ENCODE measurements at places on chromosomes 3 and 15. TPM values are rescaled to one million over a fixed set of nuclear protein-coding genes. Genes with fewer than 3 reads are reported as not detected.

GRCh38 chr15:100592898-100593297, 9.1 kb downstream of the LINS1 start:
- no peak for DNase-seq

DNA sequence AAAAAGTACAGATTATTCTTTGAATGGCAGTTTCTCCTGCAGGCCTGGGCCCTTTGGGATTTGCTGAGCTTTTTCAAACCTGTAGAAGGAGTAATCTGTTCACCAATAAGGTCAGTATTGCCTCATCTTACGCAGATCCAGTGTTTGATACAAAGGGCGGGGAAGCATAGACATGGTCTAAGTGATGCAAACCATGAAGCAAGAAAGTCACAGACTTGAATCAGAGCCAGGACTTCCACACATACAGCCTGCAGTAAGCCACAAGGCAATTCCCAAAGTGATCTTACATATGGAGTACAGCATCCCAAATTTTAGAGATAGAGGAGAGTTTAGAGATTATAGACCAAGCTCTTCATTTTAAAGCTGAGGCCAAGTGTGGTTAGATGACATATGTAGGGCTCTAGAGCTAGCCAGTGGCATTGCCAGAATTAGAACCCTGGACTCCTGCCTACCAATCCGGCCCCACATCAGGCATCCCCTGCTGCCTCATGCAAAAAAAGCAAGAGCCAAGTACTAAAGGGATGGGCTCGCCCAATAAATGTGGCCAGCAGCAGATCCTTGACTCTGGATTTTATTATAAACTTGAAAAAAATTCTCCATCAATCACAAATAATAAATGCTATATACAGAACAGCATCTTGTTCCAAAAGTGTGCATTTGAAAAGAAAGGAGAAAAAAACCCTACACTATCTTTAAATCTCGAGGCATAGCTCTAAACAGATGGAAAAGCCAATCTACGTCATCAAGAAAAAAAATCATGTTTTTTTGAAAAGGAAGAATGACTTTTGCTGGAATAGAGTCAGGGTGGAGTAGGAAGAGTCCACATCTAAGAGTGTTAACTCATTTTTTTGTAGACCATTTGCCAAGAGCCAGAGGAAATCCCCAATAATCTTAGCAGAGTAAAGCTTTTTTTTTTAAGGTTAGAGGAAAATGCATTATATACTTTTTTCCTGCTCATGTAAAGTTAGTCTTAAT, 24.0 kb downstream of the ABI3BP start:
- DNase-seq = no peak

DNA sequence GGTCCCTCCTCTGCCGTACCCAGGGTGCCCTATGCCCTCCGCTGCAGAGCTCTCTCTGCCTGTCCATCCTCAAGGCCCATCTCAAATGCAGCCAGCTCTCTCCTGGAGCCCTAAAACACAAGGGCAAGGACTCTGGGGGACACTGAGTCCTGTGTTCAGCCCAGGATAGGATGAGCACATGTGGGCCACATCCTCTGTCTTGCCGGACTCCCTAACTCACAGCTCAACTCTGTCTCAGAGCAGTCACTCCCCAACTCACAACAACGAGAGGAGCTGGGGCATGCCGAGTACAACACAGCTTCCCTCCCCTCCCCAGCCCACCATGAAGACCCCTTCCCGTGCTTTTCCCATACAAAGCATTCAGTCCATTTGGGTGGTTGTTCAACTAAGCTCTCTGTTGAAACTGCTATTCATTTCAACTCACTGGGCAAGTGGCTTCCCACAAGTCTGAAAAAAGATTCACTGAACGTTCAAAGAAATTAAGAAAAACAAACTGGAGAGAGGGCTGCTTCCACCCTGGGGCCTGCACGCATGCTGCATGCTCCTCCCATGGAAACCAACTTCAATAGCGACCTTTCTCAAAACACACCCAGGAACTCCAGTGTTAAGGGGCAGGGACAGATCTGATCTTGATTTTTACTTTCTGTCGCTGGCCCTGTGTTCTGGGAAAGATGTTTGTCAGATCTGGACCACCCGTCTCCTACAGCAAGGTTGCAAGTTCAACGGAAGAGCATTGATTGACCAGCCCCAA, 124.3 kb upstream of the IGF1R start:
- no peak for DNase-seq

- no peak for DNase-seq
These were observed 105.7 kb downstream of the CPN2 start for GRCh38 chr3:194245474-194245873.

- DNase-seq = peak; percentile 86
These were observed 104.5 kb downstream of the RPLP1 start for GRCh38 chr15:69557020-69557706.

GRCh38 chr15:45796433-45796832, 161.6 kb downstream of the SQOR start:
- DNase-seq = no peak

- DNase-seq = no peak
These were observed 10.7 kb downstream of the MUC13 start for GRCh38 chr3:124923833-124924232.

GRCh38 chr3:187291512-187292132, at the start of gene MASP1:
MASP1 (minus strand) TSS chr3:187291737; CDS start chr3:187291632, 105 bp downstream.
- no peak for DNase-seq

- DNase-seq = no peak
These were observed 138.9 kb downstream of the DUT start for GRCh38 chr15:48470096-48470495.

DNA sequence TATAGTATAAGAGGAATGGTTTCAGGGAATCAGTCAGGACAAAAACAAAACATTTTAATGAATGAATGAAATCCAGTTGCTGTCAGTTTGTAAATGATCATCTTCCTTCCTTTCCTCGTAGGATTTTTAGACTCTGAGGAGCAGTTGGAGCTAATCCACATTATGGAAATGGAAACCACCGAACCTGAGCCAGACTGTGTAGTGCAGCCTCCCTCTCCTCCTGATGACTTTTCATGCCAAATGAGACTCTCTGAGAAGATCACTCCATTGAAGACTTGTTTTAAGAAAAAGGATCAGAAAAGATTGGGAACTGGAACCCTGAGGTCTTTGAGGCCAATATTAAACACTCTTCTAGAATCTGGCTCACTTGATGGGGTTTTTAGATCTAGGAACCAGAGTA, 3.1 kb downstream of the TIPARP start:
- DNase-seq = no peak

DNA sequence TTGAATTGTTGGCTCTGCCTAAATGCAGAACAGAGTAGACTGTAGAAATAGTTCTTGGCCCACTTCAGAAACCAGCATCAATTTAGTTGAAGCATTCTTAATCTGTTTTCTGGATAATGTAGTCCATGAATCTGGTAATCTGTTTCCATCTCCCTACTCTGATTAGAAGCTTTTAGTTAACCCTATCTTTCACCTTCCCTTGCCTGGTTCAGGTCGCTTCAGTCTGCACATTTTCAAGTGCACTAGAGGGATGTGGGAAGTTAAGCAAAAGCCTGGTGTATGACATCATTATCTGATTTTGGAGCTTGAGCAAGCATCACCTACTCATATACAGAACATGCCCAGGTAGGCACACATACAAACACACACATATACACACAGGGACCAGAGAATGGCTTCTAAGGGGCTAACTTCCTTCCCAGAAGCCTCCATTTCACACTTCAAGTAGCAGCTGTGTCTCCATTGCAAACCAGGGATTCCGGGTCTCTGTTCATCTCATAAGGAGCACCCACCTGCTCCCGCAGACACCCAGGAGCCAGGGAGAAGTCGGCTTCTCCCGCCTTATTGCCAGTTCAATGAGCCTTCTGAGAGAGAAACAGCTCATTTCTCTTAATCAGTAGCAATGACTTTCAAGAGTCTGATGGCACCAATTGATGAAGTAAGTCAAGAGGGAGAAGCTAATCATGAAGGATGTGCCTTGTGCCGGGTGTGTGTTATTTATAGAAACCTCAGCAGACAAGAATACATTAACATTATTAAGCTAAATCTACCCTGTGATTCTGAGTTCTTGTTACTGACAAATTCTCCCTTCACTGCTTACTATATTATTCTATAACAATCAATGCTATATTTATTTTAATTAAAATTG, 347.9 kb upstream of the STAC start:
- DNase-seq = peak; percentile 63

- no peak for DNase-seq
These were observed 64.9 kb upstream of the LIMD1 start for GRCh38 chr3:45529697-45530096.

DNA sequence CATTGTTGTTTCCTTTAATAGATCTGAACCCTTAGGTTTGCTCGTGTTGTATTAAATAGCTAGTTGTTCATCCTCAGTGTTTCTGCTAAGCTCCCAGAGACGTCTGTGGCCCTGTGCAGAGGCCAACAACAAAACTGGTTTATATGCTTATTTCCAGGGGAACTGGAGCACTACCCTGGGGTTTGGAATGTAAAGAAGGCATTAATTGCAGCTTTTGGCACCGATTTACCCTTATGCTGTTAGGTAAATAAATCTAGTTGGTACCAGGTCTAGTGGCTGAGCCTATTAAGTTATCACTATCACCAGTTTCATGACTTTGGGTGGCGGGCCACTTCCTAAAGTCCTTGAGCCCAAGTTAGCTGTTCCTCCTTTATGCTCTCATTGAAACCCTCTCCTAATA, 12.0 kb downstream of the VPS8 start:
- no peak for DNase-seq

DNA sequence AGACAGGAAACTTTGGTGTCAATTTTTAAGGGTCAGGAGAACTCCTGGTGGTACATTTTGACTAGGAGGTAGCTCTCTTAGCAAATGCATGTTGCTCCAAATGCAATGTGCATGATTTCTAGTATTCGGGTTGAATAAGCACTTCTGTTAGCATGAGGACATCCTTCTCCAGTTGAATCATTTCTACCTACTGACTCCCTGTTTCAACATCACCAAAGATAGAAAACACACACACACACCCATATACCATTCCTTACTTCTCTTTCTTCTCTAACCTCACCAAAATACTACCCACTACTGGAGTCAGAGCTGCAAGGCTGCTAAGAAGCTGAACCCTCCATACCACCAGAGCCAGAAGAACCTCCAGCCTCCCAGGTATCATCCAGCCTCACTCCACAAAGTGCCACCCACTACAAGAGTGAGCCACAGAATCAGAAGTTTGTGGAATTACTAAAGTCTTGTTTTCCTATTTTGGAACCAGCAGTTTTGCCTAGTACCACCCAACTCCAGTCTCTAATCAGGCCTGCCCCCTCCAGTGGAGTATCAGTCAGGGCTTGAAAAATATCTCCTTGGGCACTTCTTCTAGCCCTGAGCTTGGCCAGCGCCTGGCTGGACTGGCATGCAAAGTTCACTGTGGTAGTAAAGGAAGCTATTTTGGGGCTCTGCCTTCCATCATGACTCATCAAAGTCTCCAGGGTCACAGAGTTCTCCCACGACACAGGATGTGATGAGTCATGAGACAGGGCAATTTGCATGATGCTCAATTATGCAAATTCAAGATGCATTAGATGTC, 110.3 kb downstream of the CYP19A1 start:
- DNase-seq = peak; percentile 84

DNA sequence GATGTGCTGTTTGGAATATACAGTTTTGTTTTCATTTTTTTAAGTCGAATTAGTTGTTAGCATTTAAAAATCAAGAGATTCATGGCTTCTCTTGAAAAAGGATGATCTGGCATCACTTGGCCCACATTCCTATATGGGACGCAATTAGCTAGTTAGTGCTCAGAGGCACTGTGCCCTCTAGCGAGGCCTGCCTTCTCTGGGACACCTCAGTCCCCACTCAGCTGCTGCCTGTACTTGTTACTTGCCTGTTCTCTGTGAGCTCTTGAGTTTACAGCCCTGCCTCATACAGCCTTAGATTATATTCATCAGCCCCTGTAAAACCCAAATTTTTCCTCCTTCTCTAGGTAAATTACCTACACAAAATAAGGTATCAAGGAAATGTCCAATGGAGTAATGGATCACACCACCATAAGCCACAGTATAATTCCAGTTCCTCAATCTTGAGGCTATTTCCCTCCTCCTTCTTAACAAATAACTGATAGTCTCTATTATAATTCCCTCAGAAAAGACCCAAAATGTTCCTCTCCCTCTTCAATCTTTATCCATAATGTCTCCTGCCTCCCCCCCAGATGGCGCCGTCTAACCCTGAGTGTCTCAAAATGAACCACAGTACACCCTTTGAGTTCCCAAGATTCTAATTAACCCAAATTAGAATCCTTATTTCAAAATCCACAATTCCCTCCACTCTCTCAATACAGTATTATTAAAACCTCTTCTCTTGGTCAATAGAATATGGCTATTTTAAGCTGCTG, 2.7 kb downstream of the ZMAT3 start:
- DNase-seq = peak; percentile 60

DNA sequence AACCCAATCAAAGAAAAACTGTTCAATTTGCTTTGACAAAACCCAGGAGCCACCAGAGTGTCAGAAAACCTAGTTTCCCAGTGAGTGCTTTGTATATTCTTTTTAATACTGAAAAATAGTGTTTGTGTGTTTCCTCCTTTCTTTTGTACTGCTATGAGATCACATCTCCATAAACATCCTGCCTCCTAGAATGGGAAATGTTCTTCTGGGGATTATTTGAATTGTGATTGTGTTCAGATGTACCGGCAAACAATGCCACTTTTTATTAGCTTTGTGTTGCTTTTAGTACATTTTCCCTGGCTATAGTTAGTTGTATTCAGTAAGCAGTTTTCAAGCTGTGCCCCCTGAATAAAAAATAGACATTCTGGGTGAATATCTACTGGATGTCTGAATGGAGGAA, 148.0 kb upstream of the NR2E3 start:
- no peak for DNase-seq

GRCh38 chr3:100454677-100455076, 37.7 kb upstream of the TMEM45A start:
- DNase-seq = no peak

DNA sequence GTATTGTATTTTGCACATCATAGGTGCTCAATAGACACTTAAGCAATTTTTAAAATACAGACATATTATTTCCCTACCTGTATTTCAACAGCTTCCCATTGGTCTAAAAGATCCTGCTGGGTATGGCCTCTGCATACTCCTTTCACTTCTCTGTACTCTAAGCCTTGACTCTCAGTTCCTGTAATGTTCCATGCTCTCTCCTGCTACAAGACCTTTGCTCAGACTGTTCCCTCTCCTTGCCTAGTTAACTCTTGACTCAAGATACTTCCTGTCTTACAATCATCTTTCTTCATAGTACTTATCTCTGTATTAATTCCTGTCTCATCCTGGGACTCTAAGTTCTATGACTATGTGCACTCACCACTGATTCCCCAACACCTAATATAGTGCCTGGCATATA, 1.7 kb downstream of the SCN11A start:
- DNase-seq = no peak

PLCB2 gene
- 5.6 TPM for total RNA-seq

MYO5C gene
- 0.63 TPM for total RNA-seq

HCN4 gene
- 0.07 TPM for total RNA-seq

INSYN1 gene
- total RNA-seq = 2.0 TPM

KBTBD8 gene
- total RNA-seq = 1.7 TPM

ACVR2B gene
- total RNA-seq = 6.4 TPM

CCDC80 gene
- 4.7 TPM for total RNA-seq

P2RY13 gene
- not detected for total RNA-seq

CCR3 gene
- total RNA-seq = not detected

PCOLCE2 gene
- 6.4 TPM for total RNA-seq

CHD2 gene
- 75.7 TPM for total RNA-seq
